ENCODE measurements at places on chromosomes 3 and 15.

- no peak for DNase-seq
These were observed 158.9 kb upstream of the CADPS start for GRCh38 chr3:63034101-63034500.

DNA sequence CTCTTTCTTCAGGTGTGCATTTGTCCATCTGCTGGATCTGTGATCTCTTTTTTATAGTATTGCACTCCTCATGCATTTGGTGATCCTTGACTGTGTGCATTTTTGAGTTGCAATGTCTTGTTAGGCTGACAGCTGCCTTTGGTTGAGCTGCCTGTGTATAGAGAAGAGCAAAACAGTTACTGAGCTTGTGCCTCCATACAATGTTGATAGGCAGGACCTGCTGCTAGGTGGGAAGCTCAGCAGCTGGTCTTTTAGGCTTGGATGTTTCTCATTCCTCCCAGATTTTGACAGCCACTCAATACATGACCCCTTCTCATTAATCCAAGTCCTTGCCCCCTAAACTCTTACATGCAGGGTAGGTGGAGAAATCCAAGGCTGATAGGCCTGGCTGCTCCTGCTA lies 74.8 kb upstream of the PIAS1 start:
- DNase-seq: no peak

DNA sequence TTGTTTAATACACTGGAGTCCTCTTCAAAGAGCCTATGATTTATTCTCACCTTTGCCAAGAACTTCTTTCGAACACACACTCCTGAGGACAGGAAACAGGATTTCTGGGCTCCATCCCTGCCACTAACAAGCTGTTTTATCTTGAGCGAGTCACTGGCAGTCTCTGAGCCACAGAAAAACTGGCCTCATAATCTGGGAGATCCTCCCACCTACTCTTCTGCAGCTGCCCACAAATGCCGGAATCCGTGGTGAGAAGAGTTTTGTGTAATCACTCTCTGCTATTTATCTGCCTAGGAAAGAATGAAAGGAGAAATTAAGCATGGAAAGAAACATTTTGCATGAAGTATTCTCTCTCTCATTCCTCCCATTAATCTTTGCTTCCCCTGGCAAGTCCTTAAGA lies 172.0 kb upstream of the TRIM42 start:
- no peak for DNase-seq

DNA sequence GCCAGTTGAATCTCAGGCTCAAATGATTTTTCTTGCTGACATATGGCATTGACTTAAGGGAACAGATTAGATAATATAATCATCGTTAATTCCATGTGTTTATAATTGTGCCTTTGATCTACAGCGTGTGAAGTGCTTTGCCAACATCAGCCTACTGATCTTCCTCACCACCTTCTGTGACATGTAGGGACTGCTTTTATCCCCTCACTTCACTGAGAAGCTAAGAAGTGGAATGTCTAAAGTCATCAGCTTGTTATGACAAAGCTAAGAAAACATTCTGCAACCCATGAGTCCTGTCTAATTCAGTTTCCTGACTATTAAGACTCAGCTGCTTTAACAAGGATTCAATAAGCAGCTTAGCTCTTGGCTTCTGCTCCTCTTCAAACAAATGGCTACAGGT lies 106.0 kb downstream of the MYH15 start:
- no peak for DNase-seq

- no peak for DNase-seq
These were observed 188.6 kb upstream of the TBL1XR1 start for GRCh38 chr3:177385831-177386301.

- DNase-seq: no peak
These were observed 128.0 kb downstream of the LRIG1 start for GRCh38 chr3:66372681-66373350.

DNA sequence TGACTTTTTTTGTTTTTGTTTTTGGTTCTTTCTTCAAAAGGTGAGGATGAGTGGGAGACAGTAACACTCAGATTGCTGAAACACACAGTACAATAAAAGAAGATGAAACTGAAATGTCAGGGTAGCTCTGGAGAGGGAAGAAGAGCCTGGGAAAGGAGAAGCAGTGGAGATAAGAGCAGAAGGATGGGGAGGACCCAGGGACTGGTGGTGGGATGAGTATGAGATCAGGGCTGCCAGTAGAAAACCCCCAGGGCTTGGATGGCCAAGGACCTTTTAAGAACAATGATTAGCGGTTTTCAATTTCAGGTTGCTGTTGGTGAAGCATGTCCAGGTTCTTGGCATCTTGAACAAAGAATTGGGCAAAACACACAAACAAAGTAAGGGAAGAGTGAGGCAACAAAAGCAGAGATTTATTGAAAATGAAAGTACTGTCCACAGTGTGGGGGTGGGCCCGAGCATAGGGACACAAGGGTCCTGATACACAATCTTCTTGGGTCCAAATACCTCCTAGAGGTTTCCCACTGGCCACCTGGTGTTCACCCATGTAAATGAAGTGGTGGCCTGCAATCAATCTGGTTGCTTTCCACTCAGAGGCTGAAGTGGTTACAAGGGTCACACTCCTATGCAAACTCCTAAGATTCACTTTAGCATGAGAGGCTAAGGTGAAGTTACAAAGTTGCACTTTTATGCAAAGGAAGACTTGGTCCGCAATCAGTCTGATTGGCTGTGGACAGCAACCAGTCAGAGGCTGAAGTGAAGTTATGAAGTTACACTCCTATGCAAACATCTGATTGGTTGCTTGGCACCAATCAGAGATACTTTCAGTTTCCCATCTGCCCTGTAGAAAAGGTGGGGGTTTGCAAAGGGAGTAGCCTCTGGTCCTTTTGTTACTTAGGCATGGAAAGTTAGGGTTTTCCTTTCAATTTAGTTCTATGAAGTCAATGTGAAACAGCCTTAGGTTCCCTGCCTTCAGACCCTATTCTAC lies 26.1 kb upstream of the MFSD1 start:
- no peak for DNase-seq

- no peak for DNase-seq
These were observed 129.4 kb upstream of the TLE3 start for GRCh38 chr15:70227147-70227546.

- DNase-seq: no peak
These were observed 107.5 kb upstream of the NR2F2 start for GRCh38 chr15:96222981-96223380.

All from SW 1271 (cell line).